Naive thymus-derived CD4-positive, alpha-beta T cell (primary cell): ENCODE measurements at places on chromosomes 6 and 20. TPM values are rescaled to one million over a fixed set of nuclear protein-coding genes. Genes with fewer than 3 reads are reported as not detected.

Gene KCNS1
- not detected for total RNA-seq

Gene TNNC2
- 1.4 TPM for total RNA-seq

GRCh38 chr20:51142448-51142847 lies 119.5 kb upstream of the KCNG1 start:
- no peaks in the 10 kb centered on the region for H3K36me3 ChIP-seq
- H3K27ac ChIP-seq = no peak overlapping the region
- no peaks in the 10 kb centered on the region for H3K27me3 ChIP-seq

GRCh38 chr6:73803562-73804241 lies 107.7 kb downstream of the CD109 start:
- no peak for DNase-seq
- H3K36me3 ChIP-seq = no peaks in the 10 kb centered on the region
- no peak overlapping the region for H3K4me3 ChIP-seq
- no peaks in the 10 kb centered on the region for H3K27me3 ChIP-seq
- no peaks in the 10 kb centered on the region for H3K4me1 ChIP-seq

Gene MCCD1
- not detected for total RNA-seq

Gene ARMC12
- 1.3 TPM for total RNA-seq

DNA sequence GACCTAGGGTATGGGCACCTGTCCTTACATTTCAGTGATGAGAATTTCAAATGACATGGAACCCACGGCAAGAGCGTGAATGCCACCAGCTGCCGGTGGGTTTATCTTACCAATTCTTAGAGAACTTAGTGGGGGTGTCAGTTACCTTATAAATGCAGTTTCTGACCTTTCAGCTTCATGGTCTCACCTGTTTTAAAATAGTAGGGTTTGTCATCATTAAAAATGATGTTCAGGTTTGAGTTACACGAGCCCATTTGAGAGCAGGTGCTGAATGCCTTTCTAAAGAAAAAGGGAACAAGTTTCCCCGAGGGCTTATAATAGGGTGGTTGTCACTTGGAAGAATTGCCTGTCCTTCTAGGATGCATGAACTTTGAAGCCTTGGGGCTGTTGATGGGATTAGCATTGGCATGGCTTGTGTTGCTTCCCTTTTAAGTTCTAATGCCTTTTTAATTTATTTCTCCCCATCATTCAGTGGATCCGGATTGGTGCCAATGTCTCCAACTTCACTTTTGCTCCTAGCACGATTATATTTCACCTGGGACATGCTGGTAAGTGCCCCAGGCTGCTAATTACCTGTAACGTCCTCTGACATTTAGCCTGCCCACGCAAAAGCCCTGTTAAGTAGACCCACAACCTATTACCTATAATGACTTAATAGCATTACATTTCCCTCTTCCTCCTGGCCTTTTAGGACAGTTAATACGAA lies 27.9 kb downstream of the GHRH start:
- no peak overlapping the region for H3K4me3 ChIP-seq
- no peaks in the 10 kb centered on the region for H3K4me1 ChIP-seq
- no peaks in the 10 kb centered on the region for H3K27me3 ChIP-seq
- DNase-seq = no peak

- H3K27me3 ChIP-seq = no peaks in the 10 kb centered on the region
- no peaks in the 10 kb centered on the region for H3K4me1 ChIP-seq
- DNase-seq = no peak
- no peak overlapping the region for H3K4me3 ChIP-seq
- H3K36me3 ChIP-seq = no peaks in the 10 kb centered on the region
Observed at GRCh38 chr20:60953321-60953720, 298.7 kb upstream of the CDH4 start.

- H3K4me1 ChIP-seq = no peaks in the 10 kb centered on the region
- no peak overlapping the region for H3K27ac ChIP-seq
- no peak for DNase-seq
- no peaks in the 10 kb centered on the region for H3K36me3 ChIP-seq
Observed at GRCh38 chr6:124796464-124796970, 165.7 kb upstream of the RNF217 start.

GRCh38 chr6:85354761-85355618 lies 94.9 kb upstream of the NT5E start:
- no peaks in the 10 kb centered on the region for H3K27me3 ChIP-seq
- H3K4me3 ChIP-seq = no peak overlapping the region
- DNase-seq = no peak
- no peaks in the 10 kb centered on the region for H3K36me3 ChIP-seq
- H3K27ac ChIP-seq = no peak overlapping the region

- H3K36me3 ChIP-seq = no peaks in the 10 kb centered on the region
- no peaks in the 10 kb centered on the region for H3K4me1 ChIP-seq
- H3K4me3 ChIP-seq = no peak overlapping the region
Observed at GRCh38 chr20:2914160-2914559, 40.9 kb downstream of the PTPRA start.

GRCh38 chr6:114739656-114740055 lies 396.8 kb upstream of the HS3ST5 start:
- H3K27ac ChIP-seq = no peak overlapping the region
- H3K36me3 ChIP-seq = no peaks in the 10 kb centered on the region
- H3K27me3 ChIP-seq = no peaks in the 10 kb centered on the region

DNA sequence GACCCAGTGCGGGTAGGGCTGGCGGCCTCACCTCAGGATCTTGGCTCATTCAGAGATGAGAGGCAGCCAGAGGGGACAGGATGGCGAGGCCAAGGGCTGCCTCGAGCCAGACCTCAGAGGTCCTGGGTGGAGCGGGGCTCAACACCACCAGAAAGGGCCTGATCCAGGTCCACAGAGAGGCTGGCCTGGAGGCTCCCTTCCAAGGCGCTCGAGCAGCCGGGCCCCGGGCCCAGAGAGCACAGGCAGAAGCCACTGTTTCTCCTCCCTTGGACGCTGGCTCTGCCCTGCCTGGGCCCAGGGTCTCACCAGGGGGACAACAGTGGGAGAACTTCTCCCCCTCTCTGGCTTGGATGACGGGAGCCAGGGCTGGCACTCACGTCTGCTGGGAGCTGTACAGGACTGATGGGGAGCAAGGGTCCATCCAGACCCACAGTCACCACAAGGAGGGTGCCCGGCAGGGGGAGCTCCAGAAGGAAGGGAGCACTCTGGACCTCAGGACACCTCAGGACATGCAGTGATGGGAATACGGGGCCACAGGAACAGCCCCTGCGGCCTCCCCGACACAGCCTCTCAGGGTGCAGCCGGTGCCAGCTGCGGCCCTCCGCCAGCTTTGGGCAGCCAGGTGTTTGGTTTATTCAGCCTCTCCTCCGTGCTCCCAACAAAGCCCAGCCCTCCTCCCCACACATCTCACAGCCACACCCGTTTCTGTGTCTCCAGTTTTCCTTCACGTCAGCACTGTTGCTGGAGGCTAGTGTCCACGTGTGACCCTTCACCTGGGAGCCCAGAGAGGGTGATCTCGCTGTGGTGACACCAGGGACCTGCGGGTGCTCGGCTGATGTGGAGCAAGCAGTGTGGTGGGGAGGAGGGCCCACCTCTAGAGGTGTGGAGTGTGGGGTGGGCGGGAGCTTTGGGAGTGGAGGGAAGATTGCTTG lies 8.7 kb downstream of the RPS21 start:
- H3K4me1 ChIP-seq = no peaks in the 10 kb centered on the region
- DNase-seq = no peak
- no peak overlapping the region for H3K4me3 ChIP-seq
- no peaks in the 10 kb centered on the region for H3K27me3 ChIP-seq
- no peak overlapping the region for H3K27ac ChIP-seq

DNA sequence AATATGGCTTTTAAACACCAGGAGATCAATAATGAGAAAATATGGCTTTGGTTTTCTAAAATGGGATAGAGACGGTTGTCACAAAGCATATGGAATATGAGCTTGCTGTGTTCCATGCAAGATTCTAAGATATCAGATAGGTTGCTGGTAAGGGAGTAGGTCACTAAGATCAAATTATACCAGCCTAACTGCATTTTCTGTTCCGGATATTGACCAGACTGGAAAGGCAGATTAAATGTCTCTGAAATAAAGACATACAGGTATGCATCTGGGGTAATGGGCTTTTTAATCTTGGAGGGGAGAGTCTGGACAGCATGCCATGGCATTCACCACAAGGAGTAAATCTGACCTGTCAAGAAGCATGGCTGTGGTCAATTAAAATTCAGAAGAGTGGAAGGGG lies 35.2 kb upstream of the ADIG start:
- H3K27ac ChIP-seq = no peak overlapping the region
- no peaks in the 10 kb centered on the region for H3K27me3 ChIP-seq
- H3K36me3 ChIP-seq = peaks cover 14% of the 10 kb centered on the region

Gene SLC17A3
- not detected for total RNA-seq

Gene IL17A
- not detected for total RNA-seq

DNA sequence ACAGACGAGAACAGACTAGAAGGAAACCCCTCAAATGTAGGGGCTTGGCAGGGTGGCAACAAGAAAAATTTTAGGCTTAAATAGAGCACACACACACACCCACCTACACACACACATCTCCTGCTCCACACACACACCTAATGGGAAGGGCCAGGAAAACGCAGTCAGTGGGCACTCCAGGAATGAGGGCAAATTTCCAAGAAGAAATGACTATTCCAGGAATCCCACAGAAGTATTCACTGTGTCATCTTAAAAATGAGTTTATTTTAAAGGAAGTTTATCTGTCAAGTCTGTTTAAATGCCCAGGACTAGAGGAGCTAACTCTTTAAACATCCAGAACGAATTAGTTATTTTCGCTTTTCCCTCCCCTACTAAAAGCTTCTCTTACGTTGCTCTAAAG lies 13.0 kb downstream of the ALDH8A1 start:
- H3K4me3 ChIP-seq = no peak overlapping the region
- H3K36me3 ChIP-seq = no peaks in the 10 kb centered on the region
- DNase-seq = no peak
- H3K4me1 ChIP-seq = peaks cover 6% of the 10 kb centered on the region

DNA sequence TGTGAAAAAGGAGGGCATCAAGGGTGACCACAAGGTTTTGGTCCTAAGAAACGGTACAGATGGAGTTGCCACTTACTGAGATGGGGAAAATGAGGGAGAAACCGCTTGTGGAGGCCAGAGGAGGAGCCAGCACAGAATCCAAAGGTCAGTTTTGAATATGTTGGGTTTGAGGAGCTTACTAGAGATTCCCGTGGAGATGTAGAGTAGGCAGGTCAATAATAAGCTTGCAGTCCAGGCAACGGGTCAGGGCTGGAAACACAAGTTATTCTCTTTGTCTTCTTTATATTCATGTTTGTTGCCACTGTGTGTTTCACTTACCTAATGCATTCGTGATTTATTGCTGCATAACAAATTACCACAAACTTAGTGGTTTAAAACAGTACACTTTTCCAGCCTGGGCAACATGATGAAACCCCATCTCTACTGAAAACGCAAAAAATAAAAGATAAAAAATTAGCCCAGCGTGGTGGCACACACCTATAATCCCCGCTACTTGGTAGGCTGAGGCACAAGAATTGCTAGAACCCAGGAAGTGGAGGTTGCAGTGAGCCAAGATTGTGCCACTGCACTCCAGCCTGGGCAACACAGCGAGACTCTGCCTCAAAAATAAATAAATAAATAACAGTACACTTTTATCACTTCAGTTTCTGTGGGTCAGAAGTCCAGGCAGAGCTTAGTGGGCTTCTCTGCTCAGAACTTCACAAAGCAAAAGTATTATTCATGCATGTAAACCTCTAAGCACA lies 2.7 kb upstream of the BTN3A2 start:
- H3K27me3 ChIP-seq = no peaks in the 10 kb centered on the region
- no peak overlapping the region for H3K27ac ChIP-seq
- H3K4me3 ChIP-seq = no peak overlapping the region

DNA sequence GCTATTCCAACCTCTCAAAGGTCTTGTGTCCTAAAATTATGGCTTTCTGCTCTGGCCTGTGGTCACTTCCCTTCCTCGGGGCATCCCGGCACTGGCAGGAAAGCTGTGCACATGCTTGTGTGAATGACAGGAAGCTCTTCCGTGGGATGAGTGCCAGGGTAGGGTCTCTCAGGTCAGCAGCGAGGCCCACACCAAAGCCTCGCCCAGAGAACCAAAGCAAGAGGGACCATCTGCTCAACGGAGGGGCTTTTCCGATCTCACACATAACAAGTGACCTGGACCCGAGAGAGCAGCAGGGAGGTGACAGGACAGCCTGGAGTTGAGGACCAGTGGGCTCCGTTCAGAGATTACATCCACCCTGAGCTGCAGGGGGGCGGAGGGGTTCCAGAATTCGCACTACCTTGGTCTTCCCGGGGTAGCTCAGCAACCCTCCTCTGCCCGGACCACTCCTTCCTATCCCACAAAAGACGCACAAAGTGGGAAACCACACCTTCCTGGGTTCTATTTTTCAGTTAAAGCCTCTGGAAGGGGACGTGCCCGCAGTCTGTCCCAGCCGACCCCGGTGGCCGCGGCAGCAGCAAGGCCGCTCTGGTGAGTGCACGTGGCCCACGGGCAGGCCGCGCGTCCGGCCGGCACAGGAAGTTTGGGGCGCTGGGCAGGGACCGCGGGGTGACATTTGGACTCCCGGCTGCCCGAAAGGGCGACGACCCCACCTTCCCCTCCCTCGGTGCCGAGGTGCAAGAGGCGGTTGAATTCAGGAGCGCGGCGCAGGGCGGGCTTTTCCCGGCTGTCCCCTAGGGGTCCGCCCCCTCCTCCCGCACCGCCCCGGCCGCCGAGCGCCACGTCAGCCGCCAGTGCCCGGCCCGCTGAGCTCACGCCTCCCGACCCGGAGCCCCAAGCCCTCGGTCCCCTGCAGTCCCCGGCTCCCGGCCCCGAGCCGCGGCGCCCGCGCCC lies 988 bp downstream of the TXNDC5 start:
- H3K27me3 ChIP-seq = no peaks in the 10 kb centered on the region
- no peak overlapping the region for H3K27ac ChIP-seq
- no peaks in the 10 kb centered on the region for H3K36me3 ChIP-seq

Gene LY6G5C
- total RNA-seq = 2.4 TPM

- H3K27ac ChIP-seq = peak overlapping the region; percentile 41
- H3K27me3 ChIP-seq = no peaks in the 10 kb centered on the region
- peak; percentile 88 for DNase-seq
- H3K36me3 ChIP-seq = no peaks in the 10 kb centered on the region
- peaks cover 12% of the 10 kb centered on the region for H3K4me1 ChIP-seq
- H3K4me3 ChIP-seq = peak overlapping the region; percentile 53
Observed at GRCh38 chr20:59403261-59403961, 103.0 kb downstream of the EDN3 start.

DNA sequence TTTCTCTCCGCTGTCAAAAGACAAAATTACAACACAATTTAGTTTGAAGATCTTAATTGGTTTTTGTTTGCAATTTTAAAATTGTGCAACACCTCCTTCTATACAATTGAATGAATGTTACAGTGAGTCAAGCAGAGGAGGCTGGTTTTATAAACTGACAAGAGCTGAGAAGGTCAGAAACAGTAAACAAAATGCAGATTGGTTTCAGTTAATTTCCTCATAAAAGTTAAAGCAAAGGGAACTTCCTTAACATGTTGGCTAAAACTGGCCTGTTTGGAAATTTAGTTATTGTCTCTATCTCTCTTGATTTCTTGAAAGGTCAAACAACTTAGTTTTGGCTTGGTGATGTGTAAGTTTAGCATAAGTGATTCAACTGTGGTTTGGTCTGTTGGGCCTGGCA lies 22.2 kb downstream of the KHDC1L start:
- no peak for DNase-seq
- H3K27ac ChIP-seq = no peak overlapping the region
- no peaks in the 10 kb centered on the region for H3K27me3 ChIP-seq
- no peaks in the 10 kb centered on the region for H3K4me1 ChIP-seq
- no peak overlapping the region for H3K4me3 ChIP-seq
- H3K36me3 ChIP-seq = no peaks in the 10 kb centered on the region

Gene BRPF3
- total RNA-seq = 27.5 and 30.7 TPM in 2 replicates
